Activated CD4-positive, alpha-beta T cell treated with anti-CD3 and anti-CD28 coated beads for 36 hours (primary cell): ENCODE measurements at places on chromosomes 2 and 18.

DNA sequence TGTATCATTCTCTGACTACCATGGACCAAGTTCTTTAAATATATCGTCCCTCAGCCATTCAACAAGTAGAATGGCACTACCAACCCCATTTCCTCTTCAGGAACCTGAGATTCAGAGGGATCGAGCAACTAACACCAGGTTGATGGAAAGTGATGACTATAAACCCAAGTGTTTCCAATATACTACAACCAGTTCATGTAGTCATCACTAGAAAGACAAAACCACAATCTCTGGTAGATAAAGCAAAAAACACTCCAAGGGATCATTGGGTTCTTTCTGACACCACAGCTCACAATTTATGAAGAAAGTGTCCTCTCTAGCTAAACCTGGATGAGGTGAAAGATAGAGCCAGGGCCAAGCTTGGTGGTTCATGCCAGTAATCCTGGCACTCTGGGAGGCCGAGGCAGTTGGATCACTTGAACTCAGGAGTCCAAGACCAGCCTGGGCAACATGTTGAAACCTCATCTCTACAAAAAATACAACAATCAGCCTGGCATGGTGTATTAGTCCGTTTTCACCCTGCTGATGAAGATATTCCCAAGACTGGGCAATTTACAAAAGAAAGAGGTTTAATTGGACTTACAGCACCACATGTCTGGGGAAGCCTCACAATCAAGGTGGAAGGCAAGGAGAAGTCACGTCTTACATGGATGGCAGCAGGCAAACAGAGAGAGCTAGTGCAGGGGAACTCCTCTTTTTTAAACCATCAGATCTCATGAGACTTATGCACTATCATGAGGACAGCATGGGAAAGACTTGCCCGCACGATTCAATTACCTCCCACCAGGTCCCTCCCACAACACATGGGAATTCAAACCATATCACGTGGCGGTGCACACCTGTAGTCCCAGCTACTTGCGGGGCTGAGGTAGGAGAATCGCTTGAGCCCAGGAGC lies 2.2 kb downstream of the CD226 start:
- H3K27ac ChIP-seq: no peak overlapping the region
- DNase-seq: peak; percentile 29
- no peak overlapping the region for H3K4me3 ChIP-seq

DNA sequence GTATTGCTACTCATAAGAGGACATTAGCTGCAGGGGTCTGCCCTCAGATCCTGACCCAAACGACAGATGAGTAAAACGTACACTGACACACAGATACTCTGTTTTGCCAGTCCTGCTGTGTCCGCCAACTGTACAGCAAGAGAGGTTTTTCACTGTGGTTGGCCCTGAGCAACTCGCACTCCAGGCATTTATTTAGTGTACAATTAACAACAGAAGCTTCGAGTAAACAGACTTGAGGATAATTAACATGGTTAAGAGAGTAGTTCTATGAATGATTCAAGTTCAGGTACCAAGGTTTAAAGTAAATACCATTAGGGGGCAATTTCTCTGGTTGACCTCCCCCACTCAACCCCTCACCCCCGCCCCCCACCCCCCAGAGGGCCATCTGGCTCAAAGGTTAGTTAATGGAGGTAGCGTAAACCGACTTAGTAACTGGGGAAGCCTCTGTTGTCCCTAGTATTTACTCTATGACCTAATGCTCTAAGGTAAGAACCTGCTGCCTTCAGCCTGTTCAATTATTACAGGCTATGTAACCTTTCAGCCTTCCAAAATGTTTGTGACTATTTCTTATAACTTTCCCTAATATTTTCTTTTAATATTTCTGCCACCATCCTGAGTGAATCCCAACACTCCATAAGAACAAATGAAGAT lies 103.9 kb upstream of the XIRP2 start:
- no peaks in the 10 kb centered on the region for H3K27me3 ChIP-seq
- no peak overlapping the region for H3K4me3 ChIP-seq
- H3K27ac ChIP-seq: no peak overlapping the region
- H3K36me3 ChIP-seq: no peaks in the 10 kb centered on the region
- no peaks in the 10 kb centered on the region for H3K4me1 ChIP-seq

- no peak for DNase-seq
- H3K4me1 ChIP-seq: no peaks in the 10 kb centered on the region
- H3K27me3 ChIP-seq: no peaks in the 10 kb centered on the region
- H3K27ac ChIP-seq: no peak overlapping the region
These were observed 9.5 kb downstream of the CAPN14 start for GRCh38 chr2:31207790-31208189.

- H3K36me3 ChIP-seq: no peaks in the 10 kb centered on the region
- H3K27ac ChIP-seq: no peak overlapping the region
- peak; percentile 46 for DNase-seq
- no peaks in the 10 kb centered on the region for H3K4me1 ChIP-seq
These were observed 59.9 kb upstream of the REG3A start for GRCh38 chr2:79219383-79219988.

DNA sequence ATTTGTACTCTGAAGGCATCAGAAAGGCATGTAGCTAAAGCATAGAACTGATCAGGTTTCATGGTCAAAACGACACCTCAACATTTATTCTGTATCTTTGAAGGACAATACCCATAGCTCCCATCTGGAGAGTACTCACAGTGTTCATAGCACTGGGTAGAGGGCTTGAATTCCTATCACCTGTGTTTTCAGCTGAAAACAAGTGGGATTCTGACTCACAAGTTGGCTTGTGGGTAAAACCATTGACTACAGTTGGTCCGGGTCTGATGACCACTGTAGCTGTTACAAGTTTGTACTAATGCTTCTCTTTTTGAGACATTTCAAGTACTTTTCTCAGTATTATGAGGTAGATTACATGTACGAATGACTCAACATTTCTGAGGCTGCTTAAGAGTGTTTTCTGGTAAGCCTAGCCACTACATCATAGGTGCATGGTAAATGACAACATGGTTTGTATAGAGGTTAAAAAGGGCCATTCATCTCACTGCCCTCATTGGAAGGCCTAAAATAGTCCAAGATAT lies 68.6 kb upstream of the PELI1 start:
- H3K4me1 ChIP-seq: peaks cover 71% of the 10 kb centered on the region
- no peaks in the 10 kb centered on the region for H3K27me3 ChIP-seq
- H3K4me3 ChIP-seq: peak overlapping the region; percentile 29
- H3K36me3 ChIP-seq: no peaks in the 10 kb centered on the region
- peak; percentile 72 for DNase-seq

GRCh38 chr18:36465970-36466369 lies 168.5 kb downstream of the FHOD3 start:
- no peaks in the 10 kb centered on the region for H3K4me1 ChIP-seq
- DNase-seq: no peak
- H3K27ac ChIP-seq: no peak overlapping the region
- H3K36me3 ChIP-seq: no peaks in the 10 kb centered on the region
- no peaks in the 10 kb centered on the region for H3K27me3 ChIP-seq
- H3K4me3 ChIP-seq: no peak overlapping the region

DNA sequence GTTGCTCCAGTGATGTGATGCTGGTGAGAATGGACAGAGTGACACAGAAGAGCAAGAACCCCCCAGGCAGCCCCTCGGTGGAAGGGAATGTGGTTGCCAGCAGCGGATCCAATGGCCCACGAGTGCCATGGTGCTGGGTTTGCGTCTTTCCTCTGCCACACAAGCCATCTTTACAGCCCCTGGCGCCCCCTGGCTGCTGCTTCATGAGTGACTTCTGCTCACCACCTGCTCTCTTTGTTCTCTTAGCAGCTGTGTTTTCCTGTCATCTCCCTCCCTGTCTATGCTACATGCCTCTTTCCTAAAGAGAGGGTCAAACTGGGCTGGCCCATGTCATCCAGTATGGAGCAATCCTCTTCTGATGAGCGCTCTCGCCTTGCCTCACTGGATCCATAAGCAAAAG lies 300.0 kb upstream of the SMIM21 start:
- H3K4me1 ChIP-seq: no peaks in the 10 kb centered on the region
- no peak overlapping the region for H3K27ac ChIP-seq
- no peak overlapping the region for H3K4me3 ChIP-seq
- peak; percentile 73 for DNase-seq
- H3K36me3 ChIP-seq: no peaks in the 10 kb centered on the region

DNA sequence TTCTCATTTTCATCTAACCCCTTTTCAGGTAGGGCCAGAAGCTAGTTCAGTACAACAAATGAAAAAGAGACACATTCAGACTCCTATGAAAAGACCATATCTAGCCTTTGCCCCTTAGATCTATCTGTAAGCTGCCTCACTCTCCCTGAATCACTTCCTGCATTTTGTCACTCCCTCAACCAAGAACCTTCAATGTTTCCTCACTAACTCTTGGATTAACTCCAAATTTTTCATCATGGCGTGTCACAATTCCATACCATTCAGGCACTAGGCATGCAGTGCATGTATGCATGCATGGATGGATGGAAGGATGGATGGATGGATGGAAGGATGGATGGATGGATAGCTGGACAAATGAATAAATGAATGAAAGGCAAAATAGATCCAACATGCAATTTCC lies 356.9 kb downstream of the TNS1 start:
- peaks cover under 1% of the 10 kb centered on the region for H3K4me1 ChIP-seq
- no peak overlapping the region for H3K27ac ChIP-seq
- no peaks in the 10 kb centered on the region for H3K36me3 ChIP-seq

GRCh38 chr18:38576349-38576748 lies 1010.8 kb upstream of the CELF4 start:
- DNase-seq: no peak
- peaks cover 34% of the 10 kb centered on the region for H3K4me1 ChIP-seq
- H3K27me3 ChIP-seq: no peaks in the 10 kb centered on the region
- H3K27ac ChIP-seq: peak overlapping the region; percentile 37
- H3K36me3 ChIP-seq: no peaks in the 10 kb centered on the region

- peaks cover 54% of the 10 kb centered on the region for H3K4me1 ChIP-seq
- DNase-seq: peak; percentile 32
- H3K27me3 ChIP-seq: no peaks in the 10 kb centered on the region
- peak overlapping the region; percentile 28 for H3K27ac ChIP-seq
- no peak overlapping the region for H3K4me3 ChIP-seq
- peaks cover 2% of the 10 kb centered on the region for H3K36me3 ChIP-seq
These were observed 7.6 kb downstream of the ITGA6 start for GRCh38 chr2:172434821-172435605.

DNA sequence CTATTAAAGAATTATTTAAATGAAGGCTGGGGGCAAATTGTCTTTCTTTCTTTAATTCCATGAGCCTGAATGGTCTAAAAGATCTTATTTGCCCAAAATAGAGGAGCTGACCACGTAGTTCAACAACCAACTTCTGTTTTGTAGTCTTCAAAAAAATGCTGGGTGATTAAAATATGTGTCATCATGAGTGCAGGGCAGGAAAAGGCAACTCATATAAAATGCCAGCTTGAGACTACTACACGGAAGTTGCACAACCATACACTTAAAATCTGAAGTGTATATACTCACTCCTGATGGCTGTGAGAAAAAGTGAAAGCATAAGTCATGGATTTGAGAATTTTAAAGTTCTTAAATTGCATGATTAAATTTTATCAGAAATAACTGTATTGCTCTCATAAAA lies 210.9 kb downstream of the DYM start:
- no peaks in the 10 kb centered on the region for H3K4me1 ChIP-seq
- DNase-seq: no peak
- peaks cover 41% of the 10 kb centered on the region for H3K36me3 ChIP-seq
- H3K4me3 ChIP-seq: no peak overlapping the region

- no peaks in the 10 kb centered on the region for H3K36me3 ChIP-seq
- peak; percentile 1 for DNase-seq
- no peak overlapping the region for H3K4me3 ChIP-seq
- H3K27me3 ChIP-seq: peaks cover 7% of the 10 kb centered on the region
- H3K27ac ChIP-seq: no peak overlapping the region
These were observed 24.1 kb downstream of the GLI2 start for GRCh38 chr2:120759543-120760331.

DNA sequence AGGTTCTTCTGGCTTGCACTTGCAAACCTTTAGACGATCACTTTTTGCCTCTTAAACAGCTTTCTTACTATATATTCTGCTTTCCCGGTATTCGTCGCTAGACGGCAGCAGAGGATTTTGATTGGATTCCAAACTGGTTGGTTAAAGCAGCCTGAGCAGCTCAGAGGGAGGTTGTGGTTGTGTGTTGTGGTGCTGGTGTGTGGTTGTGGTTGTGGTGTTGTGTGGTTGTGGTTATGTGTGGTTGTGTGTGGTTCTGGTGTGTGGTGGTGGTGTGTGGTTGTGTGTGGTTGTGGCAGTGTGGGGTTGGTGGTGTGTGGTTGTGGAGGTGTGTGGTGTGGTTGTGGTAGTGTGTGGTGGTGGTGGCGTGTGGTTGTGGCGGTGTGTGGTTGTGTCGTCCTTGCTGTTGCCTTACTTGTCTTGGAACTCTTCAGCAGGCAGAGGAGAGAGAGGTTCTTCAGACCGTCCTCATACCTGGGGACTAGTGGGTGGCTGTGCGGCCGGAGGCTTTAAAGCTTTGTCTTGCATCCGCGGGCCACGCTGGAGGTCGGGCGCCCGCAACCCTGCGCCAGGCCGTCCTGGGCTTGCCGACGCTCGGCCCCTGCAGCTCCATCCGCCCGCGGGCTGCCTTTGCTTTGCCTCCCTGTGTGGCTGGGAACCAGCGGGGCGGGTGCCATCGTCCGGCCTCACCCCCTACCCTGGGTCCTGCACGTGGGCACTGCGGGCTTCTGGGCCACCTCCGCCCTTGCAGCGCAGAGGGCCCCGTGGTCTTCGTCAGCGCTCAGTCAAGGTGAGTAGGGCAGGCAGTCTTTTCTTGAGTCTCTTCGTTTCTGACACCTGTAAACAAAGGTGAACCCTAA lies 190.8 kb downstream of the ARHGAP28 start:
- DNase-seq: peak; percentile 57
- H3K4me1 ChIP-seq: no peaks in the 10 kb centered on the region

- no peak overlapping the region for H3K4me3 ChIP-seq
- no peaks in the 10 kb centered on the region for H3K36me3 ChIP-seq
- H3K27me3 ChIP-seq: peaks cover 2% of the 10 kb centered on the region
- no peak overlapping the region for H3K27ac ChIP-seq
- DNase-seq: no peak
These were observed 201.1 kb downstream of the SP3 start for GRCh38 chr2:173764094-173764493.

GRCh38 chr2:233486778-233487552 lies 79.6 kb downstream of the USP40 start:
- no peak for DNase-seq
- no peak overlapping the region for H3K4me3 ChIP-seq
- no peaks in the 10 kb centered on the region for H3K27me3 ChIP-seq
- no peak overlapping the region for H3K27ac ChIP-seq
- no peaks in the 10 kb centered on the region for H3K4me1 ChIP-seq

DNA sequence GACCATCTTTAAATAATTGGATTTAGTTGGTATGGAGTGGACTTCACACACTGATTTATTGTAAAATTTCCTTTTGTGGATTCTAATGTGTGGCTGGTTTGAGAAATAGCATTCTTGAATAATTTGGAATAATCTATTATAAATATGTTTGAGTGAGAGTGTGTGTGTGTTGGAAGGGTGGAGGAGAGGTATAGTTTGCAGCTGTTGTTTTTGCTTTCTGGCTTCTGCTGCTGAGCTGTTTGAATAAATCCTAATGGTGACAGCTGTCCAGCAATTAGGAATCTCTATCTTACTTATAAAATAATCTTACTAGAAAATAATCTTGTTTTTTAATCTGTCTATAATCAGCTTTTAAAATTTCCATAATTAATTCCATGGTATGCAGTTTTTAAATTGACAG lies 1283.0 kb upstream of the CDH2 start:
- no peaks in the 10 kb centered on the region for H3K4me1 ChIP-seq
- no peak overlapping the region for H3K4me3 ChIP-seq
- no peak overlapping the region for H3K27ac ChIP-seq
- H3K27me3 ChIP-seq: no peaks in the 10 kb centered on the region
- no peaks in the 10 kb centered on the region for H3K36me3 ChIP-seq
- no peak for DNase-seq
